ENCODE measurements at places on chromosomes 7 and 10. TPM values are rescaled to one million over a fixed set of nuclear protein-coding genes. Genes with fewer than 3 reads are reported as not detected.

The NODAL gene
- 2.0 TPM for total RNA-seq

The BMS1 gene
- total RNA-seq, result 10.6 TPM

The C10orf71 gene
- not detected for total RNA-seq

The GLI3 gene
- 12.3 TPM for total RNA-seq

The TYSND1 gene
- 5.2 TPM for total RNA-seq

The SRGN gene
- 16.2 TPM for total RNA-seq

The LLCFC1 gene
- not detected for total RNA-seq

The OR2AE1 gene
- total RNA-seq, result 0.25 TPM

The FAM221A gene
- total RNA-seq, result 6.9 TPM

The SVIL gene
- 27.5 TPM for total RNA-seq

The BMPER gene
- total RNA-seq, result 3.4 TPM

The RTKN2 gene
- total RNA-seq, result 3.7 TPM

The NSUN5 gene
- 11.6 TPM for total RNA-seq

The DNAJB9 gene
- 25.8 TPM for total RNA-seq

The DLX6 gene
- total RNA-seq, result 1.2 TPM

The WDR11 gene
- 55.6 TPM for total RNA-seq

The LARP4B gene
- 30.0 TPM for total RNA-seq

The TPST1 gene
- total RNA-seq, result 53.6 TPM

The DPYSL4 gene
- total RNA-seq, result 39.3 TPM

The TRIL gene
- total RNA-seq, result 13.0 TPM

The CFAP58 gene
- total RNA-seq, result 0.25 TPM

The HOXA9 gene
- total RNA-seq, result 0.25 TPM

The PAPOLB gene
- total RNA-seq, result 0.74 TPM

The GPC2 gene
- total RNA-seq, result 44.3 TPM
